ENCODE measurements at places on chromosomes 16 and 17.

- no peak for DNase-seq
Measured at GRCh38 chr17:79918581-79919163, 79.4 kb upstream of the CBX4 start.

GRCh38 chr17:76079535-76079955 is 563 bp downstream of the ZACN start:
- DNase-seq, result no peak

GRCh38 chr16:8342276-8342675 is 248.0 kb downstream of the TMEM114 start:
- no peak for DNase-seq

- no peak for DNase-seq
Measured at GRCh38 chr16:64132759-64133361, 989.0 kb downstream of the CDH11 start.

DNA sequence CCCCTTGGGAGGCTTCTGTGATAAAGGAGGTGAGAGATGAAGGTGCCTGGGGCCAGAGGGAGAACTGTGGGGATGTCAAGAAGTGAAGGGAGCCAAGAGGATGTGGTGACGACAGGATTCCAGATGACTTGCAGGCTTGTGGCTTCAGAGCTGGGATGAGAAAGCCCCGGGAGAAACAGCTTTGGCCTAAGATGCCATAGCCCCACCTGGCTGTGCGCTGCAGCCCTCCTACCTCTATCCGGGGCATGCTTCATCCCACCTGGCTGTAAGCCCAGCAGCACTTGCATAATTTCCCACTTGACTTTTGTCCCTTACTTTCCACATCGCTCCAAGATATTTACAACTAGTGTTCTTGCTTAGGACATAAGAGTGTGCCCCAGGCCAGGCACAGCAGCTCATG is 29.3 kb downstream of the GINS3 start:
- no peak for DNase-seq

DNA sequence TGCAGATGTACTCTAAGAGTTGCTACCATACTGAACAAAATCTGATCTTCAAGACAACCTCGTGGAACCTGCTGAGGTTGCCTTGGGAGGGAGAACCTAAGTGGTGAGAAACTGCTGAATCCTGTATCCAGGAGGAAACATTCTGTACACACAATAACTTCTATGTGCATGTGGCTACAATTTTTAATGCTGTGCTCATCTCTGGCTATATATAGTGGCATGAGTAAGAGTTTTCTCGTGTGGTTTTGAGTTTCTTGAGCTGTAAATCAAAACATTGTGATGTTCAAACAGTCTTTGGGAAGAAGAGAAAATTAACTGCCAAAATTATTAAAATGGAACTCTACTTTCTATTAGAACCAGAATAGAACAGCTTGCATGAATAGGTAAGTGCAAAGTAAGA is 206.8 kb downstream of the CA10 start:
- DNase-seq, result no peak

DNA sequence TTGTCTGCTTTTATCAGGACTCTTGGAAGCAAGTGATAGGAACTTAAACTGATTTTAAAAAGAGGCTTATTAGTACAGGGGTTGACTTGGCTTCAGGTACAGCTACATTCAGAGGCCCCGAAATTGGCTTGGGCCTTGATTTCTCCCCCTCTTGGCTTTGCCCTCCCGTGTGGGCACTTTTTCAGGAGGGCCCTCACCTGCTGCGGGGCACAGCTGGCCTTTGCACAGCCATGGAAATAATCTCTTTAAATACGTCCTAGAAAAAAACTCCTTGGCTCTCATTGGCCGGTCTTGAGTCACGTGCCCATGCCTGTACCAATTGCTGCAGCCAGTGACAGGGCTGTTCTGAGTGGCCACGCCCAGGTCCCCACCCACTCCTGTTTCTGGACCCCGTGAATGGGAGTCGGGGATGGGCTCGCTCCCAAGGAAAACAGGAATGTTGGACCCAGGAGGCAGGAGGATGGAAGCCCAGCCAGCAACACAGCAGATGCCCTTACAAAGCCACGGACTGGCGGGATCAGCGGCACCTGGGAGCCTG is 15.0 kb downstream of the CA5A start:
- no peak for DNase-seq

GRCh38 chr17:37361543-37361942 is 14.2 kb upstream of the C17orf78 start:
- DNase-seq, result no peak

DNA sequence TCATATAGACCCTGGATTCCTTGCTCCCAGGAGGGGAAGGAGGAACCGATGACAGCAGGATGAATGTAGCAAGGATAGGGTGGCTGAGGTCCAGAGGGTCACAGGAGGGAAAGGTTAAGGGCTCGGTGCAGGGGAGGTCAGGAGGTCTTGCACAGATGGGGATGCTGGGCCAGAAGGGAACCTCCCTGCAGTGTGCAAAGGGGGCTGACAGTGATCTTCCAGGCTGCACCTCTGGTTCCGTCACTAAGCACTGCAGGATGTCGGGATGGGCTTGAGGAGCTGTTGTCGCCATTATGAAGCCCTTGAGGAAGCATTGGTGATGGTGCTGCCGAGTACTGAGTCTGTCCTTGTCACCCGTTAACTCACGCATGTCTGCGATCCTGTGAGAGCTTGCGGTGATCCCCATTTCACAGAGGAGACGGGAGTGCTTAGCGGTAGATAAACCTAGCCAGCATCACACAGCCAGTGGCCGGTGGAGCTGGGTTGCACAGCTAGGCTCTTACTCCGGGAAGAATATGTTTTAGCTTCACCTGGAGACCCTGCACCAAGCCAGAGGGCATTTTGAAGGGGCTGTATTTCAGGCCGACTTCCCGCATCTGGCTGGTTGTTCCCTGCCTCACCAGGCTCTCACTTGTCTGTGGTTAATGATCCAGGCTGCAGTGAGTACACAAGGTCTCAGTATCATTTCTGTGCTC is 120.4 kb downstream of the SNX29 start:
- DNase-seq, result no peak

GRCh38 chr16:10741844-10742243 is 1.8 kb upstream of the NUBP1 start:
- DNase-seq, result no peak

DNA sequence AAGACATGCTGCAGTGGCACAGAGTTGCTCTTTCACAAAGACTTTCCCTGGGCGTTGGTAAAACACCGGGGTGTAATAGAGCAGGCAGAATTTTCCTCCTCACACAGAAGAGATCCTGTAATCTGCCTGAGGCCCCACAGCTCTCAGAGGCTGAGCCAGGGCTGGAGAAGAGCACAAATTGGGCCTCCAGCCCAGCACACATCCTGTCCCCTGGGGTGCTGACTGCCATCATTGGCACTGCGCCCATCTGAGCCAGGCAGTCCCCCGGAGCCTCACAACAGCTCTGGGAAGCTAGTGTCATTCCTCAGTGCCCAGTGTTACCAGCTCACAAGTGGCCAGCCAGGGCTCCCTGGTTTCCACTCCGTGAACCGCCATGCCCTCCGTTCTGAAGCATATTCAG is 119.4 kb downstream of the SOCS1 start:
- DNase-seq, result no peak

DNA sequence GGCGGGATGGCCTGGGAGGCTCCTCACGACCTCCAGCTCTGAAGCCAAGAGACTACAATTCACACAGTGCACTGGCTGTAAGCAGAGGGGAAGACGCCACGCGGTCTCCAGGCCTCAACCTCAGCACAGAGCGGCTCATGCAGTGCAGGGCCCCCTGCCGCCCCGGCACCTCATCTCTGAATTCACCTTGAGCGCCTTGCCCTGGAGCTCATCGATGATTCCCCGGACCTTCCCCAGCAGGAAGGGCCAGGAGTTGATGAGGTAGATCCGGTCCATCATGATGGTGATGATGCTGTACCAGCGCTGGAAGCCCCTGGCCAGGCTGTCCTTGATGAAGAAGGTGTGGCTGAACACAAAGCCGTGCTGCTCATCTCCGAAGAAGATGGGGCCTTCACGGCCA is 13.2 kb downstream of the FLCN start:
- no peak for DNase-seq

GRCh38 chr16:27426423-27427408 is 24.7 kb downstream of the IL21R start:
- no peak for DNase-seq

- DNase-seq, result no peak
Measured at GRCh38 chr17:8072729-8073461, 14.6 kb downstream of the ALOX12B start.

DNA sequence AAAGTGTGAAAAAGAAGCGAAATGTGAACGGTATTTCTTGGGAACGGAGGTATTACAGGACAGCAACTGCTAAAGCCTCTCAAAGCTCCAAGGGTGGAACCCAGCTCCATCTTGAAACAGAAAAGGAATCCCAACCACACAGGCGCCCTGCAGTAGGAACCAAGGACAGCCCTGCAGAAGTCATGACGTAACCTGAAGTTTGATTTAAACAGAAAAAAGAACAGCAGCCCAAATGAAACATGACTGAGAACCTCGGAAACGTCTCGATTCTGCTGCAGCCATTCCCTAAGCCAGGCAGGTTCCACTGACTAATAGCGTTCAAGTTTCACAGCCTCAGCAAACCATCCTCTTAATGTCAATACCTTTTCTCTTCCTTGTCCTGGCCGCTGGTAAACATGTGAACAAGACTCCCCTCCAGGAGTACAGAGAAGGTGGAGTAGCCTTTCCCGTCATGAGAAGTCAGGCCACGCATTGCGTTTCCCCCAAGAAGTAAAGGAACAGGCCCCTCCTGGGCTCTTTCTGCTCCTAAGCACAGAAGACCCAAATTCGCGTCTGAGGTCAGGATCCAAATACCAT is 20.1 kb downstream of the SIAH1 start:
- no peak for DNase-seq
